Left cardiac atrium (tissue), 4 donors: ENCODE measurements at places on chromosomes 2 and 18.

- DNase-seq, result no peak
Measured at GRCh38 chr2:31297751-31298150, 63.8 kb downstream of the EHD3 start.

GRCh38 chr2:100639588-100640390, 77.0 kb downstream of the PDCL3 start:
- DNase-seq, result no peak

- DNase-seq, result no peak
Measured at GRCh38 chr2:73205611-73206010, 3.2 kb downstream of the NOTO start.

- no peak for DNase-seq
Measured at GRCh38 chr2:217864963-217865772, 137.6 kb downstream of the TNS1 start.

- no peak for DNase-seq
Measured at GRCh38 chr2:26847655-26848335, at the start of gene DPYSL5. DPYSL5 (plus strand) TSS chr2:26848132; CDS start chr2:26898500, 50,368 bp downstream.

GRCh38 chr18:31424383-31424988, 23.1 kb upstream of the DSG3 start:
- DNase-seq, result no peak

DNA sequence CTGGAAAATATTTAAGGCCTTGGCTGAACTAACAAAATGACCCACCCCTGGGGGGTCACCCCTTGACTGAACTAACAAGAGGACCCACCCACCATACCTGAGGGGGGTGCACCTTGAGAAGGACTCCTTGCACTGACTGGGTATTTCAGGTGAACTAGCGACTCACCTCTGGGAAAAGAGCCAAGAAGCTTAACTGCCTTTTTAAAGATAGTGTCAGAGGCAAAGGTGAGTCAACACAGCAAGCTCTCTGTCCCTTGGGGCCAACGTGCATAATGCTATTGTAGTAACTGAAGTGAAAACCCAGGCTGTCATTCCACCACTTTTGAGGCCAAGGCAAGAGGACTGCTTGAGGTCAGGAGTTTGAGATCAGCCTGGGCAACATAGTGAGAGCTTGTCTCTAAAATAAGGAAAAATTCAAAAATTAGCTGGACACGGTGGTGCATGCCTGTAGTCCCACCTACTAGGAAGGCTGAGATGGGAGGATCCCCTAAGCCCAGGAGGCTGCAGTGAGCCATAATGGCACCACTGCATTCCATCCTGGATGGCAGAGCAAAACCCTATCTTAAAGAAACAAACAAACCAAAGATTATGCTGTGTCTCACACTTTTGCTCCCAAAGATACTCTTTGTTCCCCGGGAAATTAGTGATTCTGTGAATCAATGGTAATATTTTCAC, 36.4 kb upstream of the ZCCHC2 start:
- DNase-seq, result no peak

GRCh38 chr18:76412818-76413565, 82.0 kb downstream of the ZNF516 start:
- no peak for DNase-seq

DNA sequence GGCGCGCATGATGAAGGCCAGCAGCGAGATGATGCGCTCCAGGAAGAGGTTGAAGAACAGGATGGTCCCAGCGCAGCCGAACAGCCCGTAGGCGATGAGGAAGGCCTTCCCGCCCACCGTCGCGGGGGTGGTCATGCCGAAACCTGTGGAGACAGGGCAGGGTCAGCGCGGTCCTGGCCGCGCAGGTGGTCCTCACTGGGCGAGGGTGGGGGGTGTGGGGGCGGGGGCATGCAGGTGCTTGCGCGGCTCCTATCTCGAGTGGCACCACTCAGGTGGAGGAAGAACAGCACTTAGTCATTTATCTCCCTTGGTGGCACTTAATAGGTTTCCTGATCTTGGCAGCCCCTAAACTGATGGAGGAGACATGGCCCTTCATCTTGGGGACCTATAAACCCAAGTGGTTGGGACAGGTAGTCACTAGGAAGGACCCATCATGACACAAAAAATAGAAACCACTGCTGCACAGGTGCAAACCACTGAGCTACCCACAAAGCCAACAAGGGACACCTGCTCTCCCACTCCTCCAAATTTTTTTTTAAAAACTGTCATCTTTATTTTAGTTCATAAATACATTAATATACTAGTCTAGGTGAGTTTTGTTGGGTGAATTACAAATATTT, 118.8 kb downstream of the MSH2 start:
- no peak for DNase-seq

DNA sequence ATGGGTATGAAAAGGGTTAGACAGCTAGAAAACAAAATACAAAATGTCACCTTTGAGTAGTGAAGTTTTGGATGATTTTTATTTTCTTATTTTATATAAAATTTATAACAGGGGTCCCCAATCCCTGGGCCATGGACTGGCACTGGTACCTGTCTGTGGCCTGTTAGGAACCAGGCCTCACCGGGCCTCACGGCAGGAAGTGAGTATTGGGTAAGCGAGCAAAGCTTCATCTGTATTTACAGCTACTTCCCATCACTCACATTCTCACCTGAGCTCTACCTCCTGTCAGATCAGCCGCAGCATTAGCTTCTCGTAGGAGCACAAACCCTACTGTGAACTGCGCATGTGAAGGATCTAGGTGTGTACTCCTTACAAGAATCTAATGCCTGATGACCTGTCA, 202.8 kb upstream of the TWIST2 start:
- DNase-seq, result no peak

DNA sequence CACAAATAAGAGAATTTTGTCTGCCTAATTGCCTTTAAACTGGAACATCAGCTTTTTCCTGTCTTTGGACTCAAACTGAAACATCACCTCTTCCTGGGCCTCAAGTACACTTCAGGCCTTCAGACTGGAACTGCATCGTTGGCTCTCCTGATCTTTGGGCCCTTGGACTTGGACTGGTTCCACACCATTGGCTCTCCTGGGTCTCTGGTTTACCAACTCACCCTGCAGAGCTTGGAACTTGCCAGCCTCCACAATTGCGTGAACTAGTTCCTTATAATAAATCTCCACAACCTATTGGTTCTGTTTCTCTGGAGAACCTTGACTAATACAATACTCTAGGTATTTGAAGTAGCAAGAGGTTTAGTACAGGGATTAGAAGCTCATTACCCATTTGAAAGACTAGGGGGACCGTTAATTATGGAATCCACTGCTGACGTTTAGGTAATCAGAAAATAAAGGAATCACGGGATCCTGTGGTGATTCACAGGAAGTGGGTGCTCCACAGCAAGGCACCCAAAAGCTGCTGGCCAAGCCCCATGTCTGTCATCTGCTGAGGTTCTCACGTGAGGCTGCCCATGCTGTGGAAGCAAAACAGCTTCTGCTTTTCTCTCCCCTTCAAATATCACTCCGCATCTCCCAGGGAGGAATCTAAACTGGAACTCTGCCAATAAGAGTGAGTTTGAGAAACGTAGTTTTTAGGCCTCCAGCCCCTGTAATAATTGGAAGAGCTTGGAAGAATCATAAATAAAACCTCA, 20.0 kb upstream of the SGPP2 start:
- DNase-seq, result no peak

DNA sequence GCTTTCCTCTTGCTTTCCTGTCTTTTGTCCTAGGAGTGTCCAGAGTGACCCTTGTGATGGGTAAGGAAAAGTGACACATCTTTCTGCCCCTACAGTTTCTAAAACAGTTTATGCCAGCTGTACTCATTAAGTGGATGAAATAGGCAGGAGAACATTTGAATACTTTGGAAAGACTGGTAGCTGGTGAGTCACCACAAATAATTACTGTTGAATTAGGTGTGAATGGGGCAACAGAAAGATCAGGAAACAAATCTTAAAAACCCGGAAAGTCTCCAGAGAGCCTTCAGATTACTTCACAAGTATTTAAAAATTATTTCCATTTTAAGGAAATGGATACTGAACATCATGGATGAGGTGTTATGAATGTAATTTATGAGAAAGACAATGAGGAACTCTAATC, 278.5 kb downstream of the CLIP4 start:
- no peak for DNase-seq

DNA sequence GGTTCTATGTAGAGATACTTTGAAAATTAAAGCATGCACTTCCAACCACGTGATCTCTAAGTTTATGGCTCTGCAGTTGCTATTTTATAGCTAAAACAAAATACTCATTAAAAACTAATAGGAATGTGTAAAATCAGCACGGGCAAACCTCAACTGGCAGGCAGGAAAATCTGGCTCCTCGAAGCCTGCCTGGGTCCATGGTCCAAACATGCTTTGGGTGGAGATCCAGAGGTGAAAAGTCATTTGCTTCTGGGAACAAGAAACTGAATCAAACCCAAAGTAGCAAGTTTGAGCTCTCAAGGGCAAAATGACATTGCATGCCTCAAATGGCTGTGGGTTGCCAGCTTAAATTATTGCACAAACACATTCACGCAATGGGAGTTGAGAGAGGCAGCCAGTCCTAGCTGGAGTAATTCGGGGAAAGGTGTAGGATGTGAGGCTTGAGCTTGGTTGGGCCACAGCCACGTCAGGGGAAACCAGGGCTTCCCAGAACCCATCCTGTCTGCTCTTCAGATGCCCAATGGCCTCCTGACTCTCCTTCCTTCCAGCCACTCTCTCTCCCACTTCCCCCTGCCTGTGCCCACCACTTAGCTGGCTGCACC, 75.2 kb upstream of the LCLAT1 start:
- no peak for DNase-seq

- no peak for DNase-seq
Measured at GRCh38 chr2:81077396-81077795, 772.8 kb upstream of the LRRTM1 start.

GRCh38 chr2:198376677-198377076, 572.3 kb downstream of the PLCL1 start:
- no peak for DNase-seq

GRCh38 chr18:50638016-50638883, 78.4 kb downstream of the MAPK4 start:
- no peak for DNase-seq

DNA sequence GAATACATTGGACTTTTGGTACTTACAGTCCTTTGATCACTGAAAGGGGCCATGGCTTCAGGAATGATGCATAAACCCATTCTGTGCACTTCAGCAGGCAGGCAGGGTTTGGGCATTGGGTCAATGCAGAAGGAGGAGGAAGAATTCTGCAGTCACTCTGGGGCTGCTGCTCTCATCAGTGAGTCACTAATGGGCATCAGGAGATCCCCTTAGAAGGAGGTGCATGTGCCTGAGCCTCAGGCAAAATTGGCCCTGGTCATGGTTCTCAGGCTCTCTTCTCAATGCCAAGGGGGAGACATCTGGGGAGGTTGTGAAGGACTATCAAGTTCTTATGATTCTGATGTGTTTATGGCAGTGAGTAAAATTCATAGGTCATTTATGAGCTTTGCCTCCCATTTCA, 52.0 kb upstream of the TNP1 start:
- no peak for DNase-seq

DNA sequence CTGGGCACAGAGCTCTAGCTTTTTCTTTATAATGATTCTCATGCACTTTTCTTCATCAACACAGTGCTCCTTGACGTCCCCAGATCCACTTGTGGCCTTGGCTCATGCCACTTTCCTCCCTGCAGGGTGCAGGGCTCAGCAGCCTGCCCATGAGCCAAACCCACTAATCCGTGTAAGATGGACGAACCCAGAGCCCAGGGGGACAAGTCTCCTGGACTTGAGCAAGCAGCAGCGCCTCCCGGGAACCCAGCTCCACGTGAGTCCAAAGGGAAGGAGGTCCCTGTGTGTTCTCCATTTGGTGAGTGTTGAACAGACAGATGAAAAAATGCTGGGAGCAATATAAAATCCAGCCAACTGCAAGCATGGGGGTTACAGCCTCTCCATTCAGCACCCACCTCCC, 470.6 kb upstream of the HS6ST1 start:
- DNase-seq, result no peak

GRCh38 chr2:241036397-241036963, 38.1 kb downstream of the SNED1 start:
- no peak for DNase-seq

DNA sequence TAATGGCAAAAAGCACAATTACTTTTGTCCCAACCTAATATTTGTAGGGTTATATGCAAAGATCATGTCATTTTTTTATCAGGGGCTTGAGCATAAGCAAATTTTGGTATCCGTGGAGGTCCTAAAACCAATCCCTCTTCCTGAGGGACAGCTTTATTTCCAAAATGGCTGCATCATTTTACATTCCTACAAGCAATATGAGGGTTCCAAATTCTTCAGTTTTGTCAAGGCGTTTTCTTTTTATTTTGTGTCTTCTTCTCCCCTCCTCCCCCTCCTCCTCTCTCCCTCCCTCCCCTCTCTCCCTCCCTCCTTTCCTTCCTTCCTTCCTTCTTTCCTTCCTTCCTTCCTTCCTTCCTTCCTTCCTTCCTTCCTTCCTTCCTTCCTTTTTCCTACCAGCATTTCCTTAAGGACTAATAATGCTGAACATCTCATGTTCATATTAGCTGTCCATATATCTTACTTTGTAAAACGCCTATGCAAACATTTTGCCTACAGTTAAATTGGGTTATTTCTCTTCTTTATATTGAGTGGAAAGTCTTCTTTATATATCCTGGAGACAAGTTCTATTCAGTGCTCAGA, 881.8 kb downstream of the DCDC2C start:
- no peak for DNase-seq
